ENCODE measurements at places on chromosomes 12 and 14.

- no peak for DNase-seq
Measured at GRCh38 chr14:44979740-44980356, 17.9 kb downstream of the TOGARAM1 start.

GRCh38 chr12:117933545-117933944 is 35.2 kb downstream of the KSR2 start:
- no peak for DNase-seq

DNA sequence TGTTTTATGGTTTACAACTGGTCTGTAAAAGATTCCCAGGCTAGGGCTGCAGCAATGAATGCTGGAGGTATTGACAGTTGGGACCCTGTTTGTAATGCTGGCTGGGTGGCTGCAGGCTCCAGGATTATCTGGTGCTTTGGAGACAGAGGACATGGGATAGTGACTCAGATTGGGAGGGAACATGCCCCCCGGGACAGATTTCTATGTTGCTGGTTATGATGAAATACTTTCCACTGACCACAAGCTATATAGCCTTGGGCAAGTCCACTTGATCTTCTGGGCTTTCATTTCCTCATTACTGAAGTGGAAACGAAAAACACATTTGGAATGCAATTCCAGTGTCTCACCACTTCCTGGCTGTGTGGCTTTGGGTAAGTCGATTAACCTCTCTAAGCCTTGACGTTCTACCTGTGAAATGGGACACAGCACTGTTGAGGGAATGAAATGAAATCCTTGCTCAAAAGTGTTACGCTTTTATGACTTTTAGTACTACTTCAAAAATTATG is 6.3 kb upstream of the TPCN1 start:
- DNase-seq: no peak

GRCh38 chr12:459430-460258 is at the start of gene B4GALNT3:
B4GALNT3 (plus strand) TSS chr12:459939; CDS start chr12:460377, 438 bp downstream.
- DNase-seq: peak; percentile 27

- no peak for DNase-seq
Measured at GRCh38 chr12:2283916-2284315, 231.1 kb downstream of the CACNA1C start.

DNA sequence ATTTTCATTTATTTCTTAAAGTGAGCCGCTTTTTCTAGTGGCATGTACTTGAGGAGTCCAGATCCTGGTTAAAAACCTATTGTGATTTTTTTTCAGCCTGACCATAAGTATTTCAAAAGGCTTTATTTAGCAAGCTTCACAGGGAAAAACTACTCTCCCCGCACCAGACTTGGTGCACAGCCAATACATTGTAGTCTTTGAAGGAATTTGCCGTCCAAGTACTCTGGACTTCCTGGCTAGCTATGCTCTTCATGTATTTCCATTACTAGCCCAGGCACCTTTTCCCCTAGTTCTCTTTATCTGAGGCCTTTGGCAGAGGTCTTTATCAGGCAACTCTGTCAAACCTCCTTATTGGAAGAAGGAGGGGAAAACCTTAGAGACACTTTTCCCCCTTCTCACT is 234.7 kb downstream of the CCDC91 start:
- no peak for DNase-seq

DNA sequence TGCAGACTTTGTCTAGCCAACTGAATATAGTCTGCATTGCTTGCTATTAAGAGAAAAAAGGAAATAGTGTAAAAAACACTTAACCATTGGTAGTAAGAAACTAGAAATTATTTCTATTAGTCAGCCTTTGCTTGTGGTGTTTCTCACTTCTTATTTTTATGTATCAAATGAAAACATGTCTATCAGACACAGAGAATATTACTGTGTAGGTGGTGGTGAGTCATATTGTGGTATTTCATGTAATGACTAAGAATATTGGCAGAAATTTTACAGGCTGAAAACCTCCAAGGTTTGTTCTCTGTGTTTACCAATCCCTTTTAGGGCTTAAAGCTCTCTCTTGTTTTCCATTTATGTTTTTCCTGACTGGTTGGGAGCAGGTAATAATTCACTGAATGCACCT is 87.2 kb downstream of the DAAM1 start:
- DNase-seq: no peak

GRCh38 chr12:103540319-103540718 is 44.6 kb upstream of the C12orf42 start:
- DNase-seq: no peak

GRCh38 chr12:89752341-89752740 is 43.7 kb upstream of the ATP2B1 start:
- DNase-seq: no peak

- DNase-seq: no peak
Measured at GRCh38 chr14:63563370-63564026, 20.3 kb upstream of the PPP2R5E start.

DNA sequence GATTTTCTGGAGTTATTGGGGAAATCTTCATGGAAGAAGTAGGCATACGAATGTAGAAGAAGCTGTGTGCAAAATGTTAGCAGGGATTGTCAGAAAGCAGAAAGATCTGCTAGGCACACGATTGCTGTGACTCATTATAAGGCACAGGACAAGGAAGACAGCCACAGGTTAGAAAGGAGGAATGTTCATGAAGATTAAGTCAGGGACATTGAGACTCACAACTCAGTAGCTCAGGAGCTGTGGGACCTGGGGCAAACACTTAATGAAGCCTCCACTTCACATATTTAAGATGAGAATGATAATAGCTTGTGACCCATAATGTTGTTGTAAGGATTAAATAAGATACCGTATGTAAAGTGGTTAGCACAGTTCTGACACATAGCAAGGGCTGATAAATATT is 26.6 kb upstream of the RTRAF start:
- no peak for DNase-seq

DNA sequence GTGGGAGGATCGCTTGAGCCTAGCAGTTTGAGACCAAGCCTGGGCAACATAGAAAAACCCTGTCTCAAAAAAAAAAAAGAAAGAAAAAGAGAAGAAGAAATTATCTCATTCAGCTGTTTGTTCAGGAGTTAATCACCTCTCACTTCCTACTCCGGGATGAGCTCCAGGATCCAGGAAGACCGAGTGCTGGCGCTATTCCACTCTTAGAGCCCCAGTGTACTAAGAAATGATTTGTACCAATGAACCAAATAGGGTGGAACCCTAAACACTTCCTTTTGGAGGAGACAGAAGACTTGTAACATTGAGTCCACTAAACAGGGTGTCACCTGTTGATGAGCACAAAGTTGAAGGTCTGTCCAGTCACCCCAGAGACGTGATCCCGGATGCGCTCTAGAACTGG is 3.6 kb downstream of the ALKBH2 start:
- DNase-seq: no peak

DNA sequence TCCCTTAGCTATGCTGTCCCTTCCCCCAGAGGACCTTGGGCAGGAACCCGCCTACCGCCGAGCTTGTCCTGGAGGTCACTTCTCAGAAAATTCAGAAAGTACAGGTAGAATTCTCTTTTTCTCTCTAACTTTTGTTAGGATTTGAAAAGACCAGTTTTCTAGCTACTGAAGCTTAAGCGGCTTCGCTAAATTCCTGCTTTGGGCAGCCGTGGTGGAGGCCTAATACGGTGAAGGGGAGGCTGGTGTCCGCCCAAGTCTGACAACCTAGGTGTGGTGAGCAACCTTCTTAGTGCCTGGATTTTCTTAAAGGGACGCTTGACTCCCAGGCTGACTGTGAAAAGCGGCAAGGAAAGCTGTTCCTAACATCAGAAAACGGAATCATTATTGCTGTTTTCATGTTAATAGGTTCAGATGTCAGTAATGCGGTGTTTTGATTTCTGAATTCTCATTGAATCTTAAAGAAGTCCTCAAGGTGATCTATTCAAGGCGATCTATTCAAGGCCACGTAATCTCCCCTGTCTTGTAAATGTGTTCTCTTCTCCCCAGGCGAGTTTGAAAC is 835 bp downstream of the FGD4 start:
- no peak for DNase-seq

DNA sequence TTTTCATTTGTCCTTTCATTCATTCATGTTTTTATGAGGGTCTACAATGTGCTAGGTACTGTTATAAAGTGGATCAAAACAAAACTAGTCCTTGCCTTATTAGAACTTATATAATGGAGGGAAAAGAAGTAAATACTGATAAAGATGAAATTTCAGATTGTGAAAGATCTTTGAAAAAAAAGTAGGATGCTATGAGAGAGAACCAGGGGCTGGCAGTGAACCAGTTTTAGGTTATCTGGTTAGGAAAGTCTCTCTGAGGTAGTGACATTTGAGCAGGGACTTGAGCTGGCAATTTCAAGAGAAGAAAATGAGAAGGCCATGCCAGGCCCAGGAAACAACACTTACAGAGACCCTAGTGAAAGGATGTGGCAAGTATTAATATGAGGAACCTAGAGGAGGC is 57.3 kb upstream of the E2F7 start:
- DNase-seq: no peak

DNA sequence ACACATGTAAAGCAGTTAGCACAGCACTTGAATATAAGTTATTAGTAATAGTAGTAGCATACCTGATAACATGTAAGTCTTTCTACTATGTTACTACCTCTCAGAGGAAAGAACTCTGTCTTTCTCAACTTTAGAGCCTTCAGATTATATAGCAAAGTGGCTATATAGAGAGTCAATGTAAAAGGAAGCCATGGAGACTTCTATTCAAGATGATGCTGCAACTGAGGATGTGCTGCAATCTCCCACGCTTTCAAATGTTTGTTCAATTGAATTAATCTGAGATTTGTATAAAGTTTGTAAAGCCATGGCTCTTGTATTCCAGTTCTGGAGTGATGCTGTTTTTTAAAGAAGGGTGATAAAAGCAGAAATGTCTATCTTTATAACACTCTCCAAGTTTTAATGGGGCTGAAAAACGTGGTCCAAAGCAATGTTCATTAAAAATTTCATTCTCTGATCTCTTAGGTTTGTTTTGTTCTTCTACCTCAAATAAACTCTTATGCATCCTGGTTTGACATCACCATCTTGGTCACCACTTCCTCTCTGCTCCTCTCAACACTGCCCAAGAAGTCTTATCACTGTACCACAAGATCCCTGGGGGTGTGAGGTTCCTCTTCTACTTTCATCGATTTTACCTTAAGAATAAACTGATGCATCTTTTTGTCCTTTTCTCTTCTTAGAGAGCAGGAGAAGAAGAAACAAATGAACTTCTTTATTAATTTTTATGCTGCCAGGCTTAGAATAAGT is 40.6 kb downstream of the C12orf42 start:
- no peak for DNase-seq

DNA sequence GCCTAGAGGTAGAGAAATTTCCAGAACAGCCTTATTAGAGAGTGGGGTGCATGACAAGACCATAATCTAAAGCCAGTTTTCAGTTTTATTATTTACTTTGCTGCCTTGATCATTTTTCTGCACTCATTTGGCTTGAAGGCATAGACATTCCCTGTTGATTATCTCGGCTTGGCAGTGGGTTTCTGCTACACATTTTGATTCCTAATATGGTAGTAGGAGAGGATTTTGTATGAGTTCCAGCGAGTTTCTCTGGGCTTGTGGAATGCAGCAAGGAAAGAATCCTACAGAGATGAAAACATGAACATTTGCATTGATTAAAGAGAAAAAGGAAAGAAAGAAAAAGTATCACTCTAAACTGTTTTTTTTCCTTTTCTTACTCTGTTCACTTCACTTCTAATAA is 281.2 kb downstream of the PAWR start:
- no peak for DNase-seq

DNA sequence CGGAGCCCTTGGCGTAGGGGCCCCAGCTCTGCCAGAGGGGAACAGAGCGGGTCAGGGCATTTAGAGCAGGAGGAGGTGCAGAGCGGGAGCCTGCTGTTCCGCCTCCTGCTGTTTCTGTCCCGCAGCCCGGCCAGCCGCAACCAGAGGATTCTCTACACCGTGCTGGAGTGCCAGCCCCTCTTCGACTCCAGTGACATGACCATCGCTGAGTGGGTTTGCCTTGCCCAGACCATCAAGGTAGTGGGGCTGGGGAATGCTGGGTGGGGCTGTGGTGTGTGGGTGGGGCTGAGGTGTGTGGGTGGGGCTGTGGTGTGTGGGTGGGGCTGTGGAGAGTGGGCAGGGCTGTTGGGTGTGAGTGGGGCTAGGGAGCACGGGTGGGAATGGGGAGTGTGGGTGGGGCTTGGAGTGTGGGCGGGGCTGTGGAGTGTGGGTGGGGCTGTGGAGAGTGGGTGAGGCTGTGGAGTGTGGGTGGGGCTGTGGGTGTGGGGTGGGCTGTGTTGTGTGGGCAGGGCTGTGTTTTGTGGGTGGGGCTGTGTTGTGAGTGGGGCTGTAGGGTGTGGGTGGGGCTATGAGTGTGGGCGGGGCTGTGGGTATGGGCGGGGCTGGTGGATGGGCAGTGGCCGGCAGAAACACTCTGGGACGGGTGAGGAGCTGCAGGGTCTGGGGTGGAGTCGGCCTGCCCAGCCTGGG is 8.0 kb downstream of the ASPG start:
- DNase-seq: no peak

GRCh38 chr12:6647083-6647604 is at the start of gene ACRBP:
ACRBP (minus strand) TSS chr12:6647432; CDS start chr12:6647366, 66 bp downstream.
- no peak for DNase-seq

GRCh38 chr12:50201987-50202521 is 34.9 kb upstream of the CERS5 start:
- no peak for DNase-seq

- peak; percentile 92 for DNase-seq
Measured at GRCh38 chr12:57846577-57847319, at the start of gene CTDSP2. CTDSP2 (minus strand) TSS chr12:57846729; CDS start chr12:57846435, 294 bp downstream.

- no peak for DNase-seq
Measured at GRCh38 chr12:71183846-71184245, 26.0 kb upstream of the TSPAN8 start.

DNA sequence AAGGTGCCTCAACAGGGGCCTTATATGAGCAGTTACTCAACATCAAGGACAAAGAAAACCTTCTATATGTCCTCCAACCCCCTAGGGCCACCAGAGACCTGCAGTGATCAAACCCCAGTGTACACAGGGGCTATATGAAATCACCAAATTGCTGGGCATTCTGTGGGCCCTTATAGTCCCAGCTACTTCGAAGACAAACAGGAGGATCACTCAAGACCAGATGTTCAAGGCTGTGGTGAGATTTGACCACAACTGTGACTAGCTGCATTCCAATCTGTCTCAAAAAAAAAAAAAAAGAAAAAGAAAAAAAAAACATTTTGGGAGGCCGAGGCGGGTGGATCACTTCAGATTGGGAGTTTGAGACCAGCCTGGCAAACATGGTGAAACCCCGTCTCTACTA is 51.0 kb upstream of the PRB2 start:
- no peak for DNase-seq

DNA sequence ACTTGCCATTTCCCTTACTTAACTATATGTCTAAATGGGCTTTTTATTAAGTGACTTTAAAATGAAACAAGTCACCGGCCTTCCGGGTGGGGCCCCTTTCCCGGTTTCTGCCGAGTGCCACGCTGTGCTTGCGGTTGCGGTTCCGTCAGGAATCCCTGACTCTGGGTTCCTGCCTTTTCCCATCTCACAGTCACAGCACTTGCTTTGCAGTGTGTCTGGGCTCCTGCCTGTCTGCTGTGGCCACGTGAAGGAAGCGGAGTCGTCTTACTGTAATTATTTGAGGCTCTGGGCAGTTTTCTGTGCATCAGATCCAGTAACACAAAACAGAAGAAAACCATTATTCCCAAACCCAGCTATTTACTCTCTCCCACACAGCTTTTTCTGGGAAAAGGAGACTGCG is 44.0 kb upstream of the FRMD6 start:
- DNase-seq: no peak

All from stimulated activated effector memory CD8-positive, alpha-beta T cell treated with anti-CD3 and anti-CD28 coated beads, Interleukin-12 subunit alpha, Interleukin-12 subunit beta, amount 100 ng/mL, for 72 hours (primary cell).